ENCODE measurements at places on chromosomes 7 and 10.
A peak's percentile ranks its signal among the peaks of the same experiment; 100 is the strongest.

DNA sequence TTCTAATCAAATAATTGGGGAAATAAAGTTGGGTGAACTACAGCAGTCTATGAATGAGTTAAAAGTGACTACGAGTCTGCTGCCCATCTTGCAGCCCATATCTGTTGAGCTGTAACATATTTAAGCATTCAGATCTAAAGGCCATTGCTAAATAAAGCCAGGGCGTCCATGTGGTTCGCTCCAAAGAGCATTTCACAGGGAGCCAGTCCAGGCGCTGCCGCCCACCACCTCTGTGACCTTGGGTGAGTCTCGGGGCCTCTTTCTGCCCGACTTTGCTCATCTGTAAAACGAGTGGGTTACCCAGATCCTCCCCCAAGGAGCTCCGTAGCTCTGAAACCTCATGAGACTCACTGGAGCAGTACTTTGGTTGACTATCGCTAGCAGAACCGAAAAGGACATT, 223.1 kb downstream of the CUX1 start:
- no peak for DNase-seq

DNA sequence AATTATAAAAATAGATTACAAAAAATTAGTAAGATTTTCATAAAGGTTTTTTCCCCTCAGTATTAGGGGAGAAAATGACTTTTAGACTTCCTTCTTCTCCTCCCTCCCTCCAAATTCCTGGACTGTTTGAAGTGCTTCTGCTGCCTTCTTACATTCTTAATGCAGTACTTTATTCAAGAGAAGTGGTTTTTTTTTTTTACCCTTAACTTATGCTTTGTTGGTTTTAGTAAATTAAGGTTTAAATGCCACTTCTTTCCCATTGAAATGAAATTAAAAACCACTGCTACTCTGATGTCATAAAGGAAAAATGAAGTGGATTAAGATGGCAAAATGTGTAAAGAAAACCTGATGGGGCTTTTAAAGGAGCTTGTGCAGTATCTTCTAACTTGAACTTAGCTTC, 140.7 kb downstream of the VTI1A start:
- no peak for DNase-seq

- peak; percentile 41 for DNase-seq
Observed at GRCh38 chr10:60901561-60902235, 42.3 kb downstream of the RHOBTB1 start.

DNA sequence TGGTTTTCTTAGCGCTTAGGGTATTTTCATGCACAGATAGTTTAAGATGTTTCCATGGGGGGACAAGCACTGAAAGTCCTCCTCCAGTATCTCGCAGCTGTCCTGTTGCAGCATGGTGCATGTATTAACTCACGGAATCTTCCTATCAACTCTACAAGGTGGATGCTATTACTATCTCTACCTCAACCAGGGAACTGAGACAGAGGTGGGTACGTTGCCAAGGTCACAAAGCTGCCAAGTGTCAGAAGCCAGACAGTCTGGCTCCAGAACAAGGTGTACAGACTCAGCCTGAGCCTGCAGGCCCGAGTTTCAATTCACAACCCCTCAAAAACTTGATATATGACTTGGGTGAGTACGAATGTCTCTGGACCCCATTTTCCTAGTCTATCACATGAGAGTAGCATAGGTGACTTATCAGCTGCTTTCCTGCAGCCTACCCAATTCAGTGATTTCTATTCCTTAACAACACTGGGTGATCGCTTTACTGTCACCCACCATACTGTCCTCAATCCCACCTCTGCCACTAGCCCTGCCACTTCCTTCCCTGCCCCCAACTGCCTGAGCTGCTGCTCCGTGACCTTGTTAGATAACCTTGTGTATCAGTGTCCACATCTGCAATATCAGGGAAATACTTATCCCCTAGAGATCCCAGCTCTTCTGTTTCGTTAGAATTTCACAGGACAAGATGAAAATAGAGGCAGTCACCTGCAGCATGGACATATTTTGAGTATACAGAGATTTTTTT, 92.1 kb downstream of the ABCC2 start:
- no peak for DNase-seq

DNA sequence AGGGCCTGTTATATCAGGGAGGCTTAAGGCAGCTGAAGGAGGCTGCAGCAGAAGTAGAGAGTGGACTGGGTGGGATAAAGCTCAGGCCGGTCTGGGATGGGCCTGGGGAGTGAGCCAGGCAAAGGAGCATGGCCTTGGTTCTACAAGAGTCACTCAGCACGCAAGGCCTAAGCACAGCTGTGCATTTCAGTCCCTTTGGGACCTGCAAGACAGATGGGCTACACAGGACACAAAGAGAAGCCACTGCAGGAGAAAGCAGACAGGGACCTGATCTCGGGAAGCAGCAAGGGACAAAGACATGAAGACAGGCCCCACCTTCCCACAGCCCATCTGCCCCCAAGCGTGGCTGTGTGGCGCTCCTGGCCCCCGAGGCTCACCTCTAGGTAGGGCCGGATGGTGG, 29.4 kb downstream of the RRP12 start:
- DNase-seq = no peak

DNA sequence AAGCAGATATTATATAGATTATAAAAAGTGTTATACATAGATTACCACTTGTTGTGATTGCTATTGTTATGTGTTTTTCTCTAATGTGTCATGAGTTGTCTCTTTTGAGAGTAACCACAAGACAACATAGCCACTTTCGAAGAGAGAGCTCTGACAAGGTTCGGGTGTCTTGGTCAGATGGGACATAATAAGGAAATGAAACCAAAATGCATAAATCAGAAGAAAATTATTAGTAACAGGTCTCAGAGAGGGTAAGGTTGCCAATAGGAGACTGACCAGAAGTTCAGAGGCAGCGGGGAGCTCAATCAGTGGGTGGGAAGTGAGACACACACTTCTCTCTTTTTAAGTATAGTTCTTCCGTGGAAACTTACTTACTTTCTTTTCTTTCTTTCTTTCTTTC, 639.2 kb upstream of the POT1 start:
- peak; percentile 46 for DNase-seq

DNA sequence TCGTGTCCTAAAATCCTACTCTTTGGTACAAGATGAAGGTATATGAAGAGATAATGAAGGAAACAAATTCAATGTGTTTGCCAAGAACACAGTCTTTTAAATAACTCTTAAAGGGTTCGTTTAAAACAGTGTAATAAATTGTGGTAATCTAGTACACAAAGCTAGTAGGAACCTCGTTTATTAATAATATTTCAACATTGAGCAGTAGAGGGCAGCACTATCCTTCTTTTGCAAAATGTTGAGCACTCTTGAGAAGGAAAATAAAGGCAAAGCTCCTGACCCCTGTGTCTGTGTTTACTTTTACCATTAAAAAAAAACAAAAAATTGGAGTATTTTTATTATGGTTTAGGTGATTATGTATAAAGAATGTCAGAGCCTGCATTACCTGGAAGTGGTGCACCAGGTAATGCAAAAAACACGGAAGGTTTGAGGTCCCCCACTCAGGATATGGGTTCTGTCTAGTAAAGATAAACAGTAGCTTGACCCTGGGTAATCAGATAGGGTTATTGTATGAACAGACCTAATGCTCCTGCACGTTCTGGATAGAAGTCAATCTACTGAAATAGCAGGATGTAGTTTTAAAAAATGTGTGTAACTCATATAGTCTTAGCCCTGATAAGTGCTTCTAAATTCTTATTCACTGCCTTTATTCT, 5.7 kb upstream of the GOT1 start:
- DNase-seq = peak; percentile 24

DNA sequence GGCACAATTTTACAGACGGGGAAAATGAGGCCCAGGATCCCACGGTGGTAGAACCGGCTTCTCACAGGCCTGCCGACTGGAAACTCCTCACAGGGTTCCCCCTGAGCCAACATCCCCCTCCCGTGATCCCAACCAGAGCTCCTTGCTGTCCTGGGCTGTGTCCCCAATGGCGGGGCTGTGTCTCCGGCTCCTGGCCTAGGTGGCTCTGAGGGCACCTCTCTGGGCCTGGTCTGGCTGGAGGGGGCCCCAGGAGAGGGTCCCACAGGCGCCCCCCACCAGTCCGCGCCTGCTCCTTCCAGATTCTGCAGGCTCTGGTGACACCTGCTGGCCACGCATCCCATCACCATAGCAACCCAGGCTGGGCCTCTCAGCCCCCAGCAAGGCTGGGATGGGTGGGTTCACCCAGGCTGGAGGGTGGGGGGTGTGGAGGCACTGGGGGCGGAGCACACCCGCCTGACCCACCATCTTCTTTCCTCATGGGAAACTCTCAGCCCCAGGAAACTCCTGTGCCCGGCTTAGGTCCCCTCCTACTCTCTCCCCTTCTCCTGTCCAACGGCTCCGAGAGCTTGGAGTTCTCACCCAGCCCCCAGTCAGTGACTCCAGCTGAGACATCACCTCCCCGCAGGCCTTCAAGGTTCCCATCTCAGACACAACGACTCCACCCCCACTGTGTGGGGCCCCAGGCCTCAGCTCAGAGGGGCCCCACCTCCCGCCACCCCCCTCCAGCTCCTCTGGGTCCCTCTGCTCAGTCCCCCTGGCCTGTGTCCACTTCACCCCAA, 27.1 kb upstream of the TNRC18 start:
- DNase-seq = no peak

Data from NCI-H2029 treated with DMSO at 0.1 percent for 48 hours (cell line).